AML-193 (cell line): ENCODE measurements at places on chromosomes 2 and 18.

DNA sequence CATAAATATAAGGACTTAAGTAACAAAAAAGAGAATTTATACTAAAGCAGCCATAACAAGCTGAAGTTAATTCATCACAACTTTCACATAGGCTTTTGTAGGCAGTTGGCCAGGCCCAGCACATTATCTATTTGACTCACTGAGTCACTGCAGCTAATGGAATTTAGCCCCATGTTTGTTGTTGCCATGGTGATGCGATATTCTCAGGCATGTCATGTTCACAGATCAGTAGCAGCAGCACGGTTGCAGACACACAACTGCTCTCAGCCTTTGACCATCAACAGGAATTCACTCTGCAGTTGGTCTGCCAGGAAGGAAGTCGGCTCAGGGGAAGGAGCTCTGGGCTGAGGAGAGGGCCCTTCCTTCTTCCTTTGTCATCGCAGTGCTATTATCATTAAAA lies 639.8 kb downstream of the TMEM182 start:
- DNase-seq, result no peak

GRCh38 chr18:2655178-2655953 lies at the start of gene SMCHD1:
TSS of gene SMCHD1 (plus strand) at chr18:2655726. CDS start at chr18:2656076, 350 bp downstream.
- DNase-seq, result peak; percentile 57

DNA sequence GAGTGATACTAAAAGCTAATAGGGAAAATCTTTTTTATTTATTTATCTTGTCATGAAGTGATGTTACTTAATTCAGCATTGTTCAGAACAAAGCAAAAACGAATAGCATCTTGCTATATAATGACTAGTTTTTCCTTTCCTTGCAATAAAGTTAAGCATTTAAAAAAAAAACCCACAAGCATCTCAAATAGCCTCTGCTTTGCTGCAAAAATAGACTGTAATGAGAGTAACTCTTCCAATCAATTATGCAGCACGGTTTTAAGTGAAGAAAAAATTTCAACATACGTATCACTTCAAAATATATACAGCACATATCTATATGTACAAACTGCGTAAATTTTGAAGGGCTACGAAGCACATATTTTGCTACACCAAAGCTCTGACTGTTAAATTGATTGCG lies 153.3 kb upstream of the VRK2 start:
- no peak for DNase-seq

GRCh38 chr18:58570360-58571064 lies 58.4 kb downstream of the ALPK2 start:
- DNase-seq, result no peak

DNA sequence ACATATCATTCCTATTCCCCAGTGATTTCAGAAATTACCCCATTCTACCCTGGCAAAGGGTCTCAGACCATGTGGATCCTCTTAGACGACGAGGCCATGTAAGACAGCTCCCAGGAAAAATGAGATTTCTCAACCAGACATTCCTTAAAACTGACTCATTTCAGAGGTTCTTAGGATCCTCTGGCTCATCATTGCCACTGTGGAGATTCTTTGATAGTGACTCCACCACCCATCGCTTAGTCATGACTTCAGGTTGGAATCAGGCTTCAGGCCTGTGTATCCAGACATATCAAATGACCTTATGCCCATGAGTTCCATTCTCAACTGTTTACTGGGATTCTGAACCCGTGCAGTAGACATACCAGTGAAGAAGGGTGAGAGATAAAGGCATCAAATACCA lies 245.6 kb upstream of the TCF4 start:
- DNase-seq, result no peak

GRCh38 chr2:151363709-151364108 lies 6.3 kb downstream of the TNFAIP6 start:
- no peak for DNase-seq

- DNase-seq, result peak; percentile 58
Measured at GRCh38 chr18:10851824-10852319, 297.5 kb downstream of the PIEZO2 start.

GRCh38 chr2:184125867-184126266 lies 472.5 kb upstream of the ZNF804A start:
- no peak for DNase-seq

GRCh38 chr2:200655918-200656580 lies 70.2 kb downstream of the AOX1 start:
- DNase-seq, result no peak

GRCh38 chr2:8043295-8043694 lies 638.6 kb upstream of the ID2 start:
- no peak for DNase-seq

- no peak for DNase-seq
Measured at GRCh38 chr2:170895023-170895757, 33.9 kb upstream of the GORASP2 start.

- DNase-seq, result no peak
Measured at GRCh38 chr2:66021296-66021695, 413.6 kb upstream of the MEIS1 start.

DNA sequence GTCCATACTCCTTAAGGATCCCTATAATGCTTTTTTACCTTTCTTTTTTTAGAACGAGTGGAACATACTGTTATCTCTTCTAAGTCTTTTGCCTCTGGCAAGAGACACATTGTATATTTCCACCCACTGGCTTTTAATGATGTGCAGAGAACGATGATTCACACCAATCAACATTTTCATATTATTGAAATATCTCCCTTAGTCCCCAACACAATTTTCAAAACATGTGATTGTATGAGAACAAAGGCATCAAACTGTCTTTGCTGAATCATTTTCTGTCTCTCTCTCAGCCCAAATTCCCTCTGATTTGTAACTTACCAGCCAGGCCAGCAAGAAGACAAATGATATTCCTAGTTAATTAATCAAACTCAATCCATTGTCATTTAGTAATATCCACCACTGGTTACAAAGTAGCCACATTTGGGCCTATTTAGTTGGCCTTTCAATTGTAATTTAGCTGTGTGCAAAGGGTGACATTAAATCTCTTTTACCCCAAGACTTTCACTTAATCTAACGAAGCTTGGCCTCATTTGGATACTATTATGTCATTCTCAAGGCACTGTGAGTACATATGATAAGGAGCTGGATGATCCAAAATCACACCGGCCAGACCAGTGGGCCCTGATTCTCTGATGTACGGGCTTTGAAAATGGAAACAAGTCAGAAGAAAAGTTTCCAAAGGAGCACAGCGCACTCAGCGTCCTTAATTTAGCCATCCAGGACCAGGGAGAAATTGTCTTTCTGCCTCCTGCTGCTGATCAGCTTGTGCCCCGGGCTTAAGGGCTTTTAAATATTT lies 185.1 kb downstream of the SCG2 start:
- no peak for DNase-seq

DNA sequence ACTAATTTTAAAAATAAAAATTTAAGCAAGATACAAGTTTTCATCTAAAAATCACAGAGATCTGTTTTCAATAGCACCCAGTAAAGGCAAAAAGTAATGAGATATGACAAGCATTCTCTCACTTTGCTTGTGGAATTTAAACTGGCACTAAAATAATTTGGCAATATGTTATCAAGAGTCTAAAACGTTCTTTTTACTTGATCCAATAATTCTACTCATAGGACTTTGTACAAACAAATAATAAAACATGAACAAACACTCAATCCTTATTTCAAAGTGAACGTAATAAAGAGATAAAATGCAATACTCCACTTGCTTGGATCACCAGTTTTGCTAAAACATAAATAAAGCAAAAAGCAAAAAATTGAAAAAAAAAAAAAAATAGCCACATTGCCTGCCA lies 30.4 kb downstream of the PIAS2 start:
- DNase-seq, result no peak

- peak; percentile 81 for DNase-seq
Measured at GRCh38 chr2:28395334-28396061, 2.8 kb downstream of the FOSL2 start.

- DNase-seq, result no peak
Measured at GRCh38 chr18:8989855-8990254, 112.6 kb upstream of the NDUFV2 start.

DNA sequence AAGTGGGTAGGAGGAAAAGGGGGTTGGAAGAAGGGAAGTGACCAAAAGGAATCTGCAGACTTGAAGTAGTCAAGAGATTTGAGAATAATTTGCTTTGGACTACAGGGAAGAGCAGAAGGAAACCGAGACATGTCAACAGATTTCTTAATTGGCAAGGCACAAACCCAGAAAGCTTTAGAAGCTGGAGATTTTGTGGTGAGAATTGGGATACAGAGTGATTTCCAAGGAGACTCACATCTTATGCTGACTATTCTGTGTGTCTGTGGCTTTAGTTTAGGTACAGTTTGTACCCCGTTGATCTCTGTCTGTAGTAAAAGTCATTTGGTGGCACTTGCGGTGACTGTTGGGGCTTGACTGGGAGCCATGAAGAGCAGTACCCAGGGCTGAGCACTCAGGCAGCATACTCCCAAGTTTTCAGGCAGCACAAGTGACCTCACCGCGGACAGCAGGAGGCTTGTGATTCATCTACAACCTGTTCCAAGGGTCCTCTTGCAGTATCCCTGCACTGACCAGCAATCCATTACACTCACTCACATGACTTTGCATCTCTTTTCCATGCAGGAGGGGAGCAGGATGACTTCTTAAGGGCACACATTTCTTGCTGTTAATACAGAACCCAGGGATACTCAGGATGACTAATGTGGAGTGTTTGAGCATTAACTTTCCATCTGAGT lies 97.1 kb upstream of the TNP1 start:
- DNase-seq, result no peak

- DNase-seq, result peak; percentile 93
Measured at GRCh38 chr2:229330952-229331351, 59.9 kb upstream of the PID1 start.

DNA sequence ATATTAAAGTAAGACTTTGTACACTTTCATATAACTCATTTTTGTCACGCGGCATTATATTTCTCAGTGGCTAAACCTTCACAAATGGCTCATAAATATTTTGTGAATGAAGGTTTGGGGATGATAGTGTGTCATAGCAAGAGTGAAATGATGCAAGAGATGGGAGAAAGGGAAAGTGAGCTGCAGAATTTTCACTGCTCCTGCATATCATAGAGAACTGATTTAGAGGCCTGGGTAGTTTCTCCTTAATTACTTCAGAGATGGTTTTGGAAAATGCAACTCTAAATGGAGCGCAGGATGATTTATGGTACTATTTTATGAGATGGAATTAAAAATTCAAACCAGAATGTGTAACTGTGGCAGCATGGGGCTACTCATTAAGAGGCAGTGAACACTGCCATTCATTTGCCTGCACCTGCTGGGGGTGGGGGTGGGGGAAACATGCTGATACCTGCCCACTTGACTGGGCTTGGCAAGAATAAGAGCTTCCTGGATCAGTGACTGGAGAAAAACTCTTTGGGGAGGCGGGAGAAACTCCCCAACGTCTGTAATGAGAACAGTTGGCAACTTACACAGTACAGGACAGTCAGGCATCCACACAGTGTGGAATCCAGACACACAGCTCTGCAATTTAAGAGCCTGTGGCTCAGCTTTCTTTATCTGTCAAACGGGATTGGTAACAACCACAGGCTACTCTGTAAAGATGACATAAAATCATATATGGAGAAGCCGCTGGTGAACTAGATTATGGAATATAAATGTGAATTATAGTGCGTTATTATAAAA lies 941.9 kb downstream of the SLC4A3 start:
- DNase-seq, result no peak

DNA sequence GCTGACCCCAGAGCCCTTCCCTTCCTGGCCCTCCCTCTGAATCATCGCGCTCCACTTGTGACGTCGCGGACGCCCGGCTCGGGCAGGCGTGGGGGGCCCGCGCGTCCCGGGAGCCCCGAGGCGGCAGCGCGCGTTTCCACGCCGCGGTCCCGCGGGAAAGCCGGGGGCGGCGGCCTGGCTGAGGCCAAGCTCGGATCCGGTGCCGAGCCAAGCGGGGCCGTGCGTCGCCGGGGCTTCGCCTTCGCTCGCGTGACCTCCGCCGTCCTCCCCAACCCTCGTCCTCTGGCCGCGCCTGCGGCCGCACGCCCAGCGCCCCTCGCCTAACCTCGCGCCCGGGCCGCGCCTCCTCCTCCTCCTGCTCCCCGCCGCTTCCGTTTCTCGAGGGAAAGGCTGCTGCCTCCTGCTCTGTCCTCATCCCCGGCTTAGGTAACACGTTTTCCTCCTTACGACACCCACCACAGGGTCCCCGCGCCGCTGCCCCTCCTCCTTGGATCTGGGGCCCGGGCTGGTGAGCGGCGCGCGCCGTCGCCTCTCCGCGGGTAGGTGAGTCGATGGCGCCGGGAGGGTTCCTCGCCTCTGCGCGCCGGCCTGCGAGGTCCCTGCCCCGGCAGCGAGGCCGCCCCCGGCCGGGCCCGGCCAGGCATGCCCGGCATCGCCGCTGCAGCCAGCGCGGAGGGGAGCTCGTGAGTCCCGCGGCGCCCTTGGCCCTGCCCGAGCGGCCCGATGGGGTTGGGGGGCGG lies at the start of gene INPP1:
Gene INPP1 (plus strand): TSS at position 54 of the 740 bp plus-strand sequence. CDS start 16,514 bp downstream, outside the sequence.
- peak; percentile 73 for DNase-seq

DNA sequence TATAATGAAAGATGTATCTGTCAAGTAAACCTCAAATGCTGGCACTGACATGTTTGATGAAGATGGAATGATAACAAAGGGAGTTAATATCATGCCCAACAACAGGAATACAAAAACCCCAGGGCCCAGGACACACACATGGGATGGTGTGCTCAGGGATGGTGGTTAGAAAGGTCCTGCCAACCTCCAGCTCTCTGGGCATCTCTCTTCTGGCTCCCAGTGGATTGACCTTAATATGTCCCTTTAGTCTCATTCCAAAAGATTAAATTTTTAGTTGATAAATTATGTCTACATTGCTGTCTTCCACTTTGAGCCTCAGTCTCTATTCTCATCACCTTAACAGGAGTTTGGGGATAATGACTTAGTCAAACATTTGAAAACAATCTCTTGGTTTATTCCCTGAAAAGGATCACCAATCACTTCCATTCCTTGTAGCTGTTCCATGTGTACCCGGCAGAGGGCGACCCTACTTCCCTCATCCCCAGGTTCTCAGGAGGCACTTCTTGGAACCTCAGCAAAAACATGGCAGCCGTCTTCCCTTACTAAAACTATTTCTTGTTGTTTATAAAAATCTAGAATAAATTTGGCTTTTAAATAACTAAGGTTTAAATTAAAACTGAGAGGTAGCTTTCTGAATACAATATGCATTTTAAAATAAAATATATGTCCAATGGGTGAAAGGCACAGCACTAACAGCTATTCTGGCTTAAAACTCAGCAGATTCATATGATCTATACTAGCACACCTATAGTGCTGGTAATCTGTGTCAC lies 29.6 kb downstream of the MCEE start:
- peak; percentile 56 for DNase-seq

GRCh38 chr18:8610459-8610851 lies 1.2 kb downstream of the RAB12 start:
- DNase-seq, result no peak

GRCh38 chr2:75790814-75791467 lies 80.2 kb upstream of the GCFC2 start:
- no peak for DNase-seq

GRCh38 chr2:156704617-156705016 lies 268.4 kb downstream of the GPD2 start:
- no peak for DNase-seq
